Stimulated activated CD8-positive, alpha-beta memory T cell treated with anti-CD3 and anti-CD28 coated beads, Interleukin-4, amount 100 ng/mL, for 48 hours (primary cell): ENCODE measurements at places on chromosomes 5 and 9.

DNA sequence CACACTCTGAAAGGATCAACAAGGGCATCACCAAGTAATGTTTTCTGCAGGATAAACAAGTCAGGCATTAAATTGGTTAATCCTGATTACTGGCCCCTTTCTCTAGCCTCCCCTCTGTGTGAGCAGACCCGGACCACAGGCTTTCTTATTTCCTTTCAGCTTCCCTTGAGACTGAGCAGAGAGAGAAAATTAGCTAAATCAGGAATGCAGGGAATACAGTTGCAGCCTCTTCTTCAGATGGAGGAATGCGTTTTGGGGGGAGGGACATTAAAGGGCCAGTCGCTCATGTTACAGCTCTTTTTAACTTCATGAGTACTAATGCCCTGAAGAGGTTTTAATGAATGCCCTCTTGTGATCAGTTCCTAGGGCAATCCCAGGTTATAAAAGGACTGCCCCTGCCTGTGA is 19.8 kb downstream of the PCDHAC2 start:
- DNase-seq, result no peak

- DNase-seq, result no peak
Observed at GRCh38 chr9:129514497-129514867, 106.4 kb downstream of the C9orf50 start.

DNA sequence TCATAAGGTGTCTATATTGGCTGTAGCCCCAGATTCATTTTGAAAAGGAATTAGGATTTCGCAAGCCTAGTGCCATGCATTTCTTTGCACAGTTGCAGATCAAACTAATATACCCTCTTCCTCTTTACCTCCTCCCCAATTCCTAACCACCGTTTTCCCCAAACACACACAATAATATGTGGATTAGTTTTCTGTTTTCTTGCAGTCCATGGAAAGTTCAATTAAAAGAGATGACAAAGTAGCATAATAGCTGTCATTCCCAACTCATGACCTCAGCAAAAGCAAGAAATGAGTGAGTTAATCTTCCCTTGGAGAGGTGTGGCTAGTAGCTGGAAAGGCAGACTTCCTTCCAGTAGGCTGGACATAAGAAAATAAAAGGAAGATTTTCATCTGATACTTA is 349.1 kb downstream of the TMEM232 start:
- DNase-seq, result no peak

GRCh38 chr9:101311191-101311590 is 73.6 kb downstream of the BAAT start:
- DNase-seq, result no peak

GRCh38 chr9:38388283-38389223 is 3.9 kb upstream of the ALDH1B1 start:
- no peak for DNase-seq

GRCh38 chr5:109759306-109759705 is 69.6 kb downstream of the MAN2A1 start:
- DNase-seq, result no peak

DNA sequence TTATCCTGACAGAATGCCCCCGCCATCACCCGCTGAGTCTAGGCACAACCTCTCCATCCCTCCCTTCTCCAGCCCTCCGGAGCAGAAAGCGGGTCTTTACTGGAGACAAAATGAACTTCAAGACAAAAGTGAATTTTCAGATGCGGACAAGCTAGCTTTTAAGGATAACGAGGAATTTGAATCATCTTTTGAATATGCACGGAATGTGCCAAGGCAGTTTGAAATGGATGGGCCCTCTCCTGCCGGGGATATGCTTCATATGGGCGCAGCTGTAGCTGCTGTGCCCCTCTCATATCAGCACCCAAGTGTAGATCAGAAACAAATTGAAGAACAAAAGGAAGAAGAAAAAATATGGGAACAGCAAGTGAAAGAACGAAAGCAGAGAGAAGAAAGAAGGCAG is 37.5 kb downstream of the CPLANE1 start:
- no peak for DNase-seq

DNA sequence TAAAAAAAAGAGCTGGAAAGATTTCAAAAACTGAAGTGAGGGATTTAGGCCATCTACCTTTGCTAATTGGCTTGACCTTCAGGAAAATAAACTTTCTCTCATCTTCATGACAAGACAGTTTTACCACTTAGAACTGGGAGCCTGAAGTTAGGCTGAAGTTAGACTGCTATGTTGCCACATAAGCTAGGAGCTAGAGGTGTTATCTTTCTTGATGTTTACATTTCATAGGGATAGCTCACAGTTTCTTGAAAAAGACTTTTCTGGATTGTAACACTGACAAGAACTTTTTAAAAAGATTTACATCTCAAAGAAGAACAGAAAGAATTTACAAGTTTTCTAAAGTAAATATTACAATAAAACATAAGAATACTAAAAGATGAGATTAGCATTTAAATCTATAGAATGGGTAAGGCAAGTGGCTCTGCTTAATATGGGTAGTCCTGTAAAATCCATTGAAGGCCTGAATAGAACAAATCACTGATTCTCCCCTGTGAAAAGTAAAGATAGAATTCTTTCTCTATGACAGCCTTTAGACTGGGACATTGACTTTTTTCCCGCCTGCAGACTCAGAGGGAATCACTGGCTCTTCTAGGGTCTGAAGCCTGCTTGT is 1665.4 kb upstream of the CDH9 start:
- no peak for DNase-seq

GRCh38 chr9:70092190-70092589 is 48.5 kb downstream of the MAMDC2 start:
- no peak for DNase-seq

DNA sequence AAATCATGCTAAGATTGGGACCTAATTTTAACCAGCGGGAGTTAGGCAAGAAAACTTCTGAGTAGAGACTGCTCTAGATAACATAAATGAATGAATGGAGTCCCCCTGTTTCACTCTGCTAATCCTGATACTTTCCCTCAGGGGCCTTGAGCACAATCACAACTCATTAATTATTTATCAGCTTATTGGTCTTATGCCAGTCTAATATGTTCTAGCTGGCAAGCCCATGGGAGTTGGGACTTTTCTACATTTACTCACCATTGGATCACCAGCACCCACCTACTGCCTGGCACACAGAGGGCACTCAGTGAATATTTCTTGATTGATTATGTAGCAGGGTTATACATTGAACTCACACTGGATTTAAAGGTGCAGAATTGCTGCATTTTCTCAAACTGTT is 13.5 kb upstream of the TMED7 start:
- no peak for DNase-seq

DNA sequence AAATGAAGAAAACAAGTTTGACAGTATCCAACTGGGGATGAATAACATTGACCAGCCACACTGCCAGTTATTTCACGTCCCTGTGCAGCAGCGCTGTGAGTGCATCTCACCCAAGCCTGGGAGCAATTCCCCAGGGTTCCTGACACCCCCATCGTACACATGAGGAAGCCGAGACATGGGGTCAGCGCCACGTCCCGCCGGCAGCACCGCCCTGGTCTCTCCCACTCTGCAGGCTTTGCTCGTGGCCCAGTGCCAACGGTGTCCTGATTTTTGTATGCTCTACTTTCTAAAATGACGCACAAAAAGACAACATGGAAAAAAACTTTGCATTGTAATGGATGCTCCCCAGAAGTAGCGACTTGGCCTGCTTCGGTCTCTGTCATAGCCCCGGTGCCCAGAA is 14.3 kb downstream of the GTF3C5 start:
- no peak for DNase-seq
